Activated CD4-positive, alpha-beta T cell treated with anti-CD3 and anti-CD28 coated beads, Interleukin-2, amount 50 U/mL, for 16 hours (primary cell): ENCODE measurements at places on chromosomes 7 and 10.

DNA sequence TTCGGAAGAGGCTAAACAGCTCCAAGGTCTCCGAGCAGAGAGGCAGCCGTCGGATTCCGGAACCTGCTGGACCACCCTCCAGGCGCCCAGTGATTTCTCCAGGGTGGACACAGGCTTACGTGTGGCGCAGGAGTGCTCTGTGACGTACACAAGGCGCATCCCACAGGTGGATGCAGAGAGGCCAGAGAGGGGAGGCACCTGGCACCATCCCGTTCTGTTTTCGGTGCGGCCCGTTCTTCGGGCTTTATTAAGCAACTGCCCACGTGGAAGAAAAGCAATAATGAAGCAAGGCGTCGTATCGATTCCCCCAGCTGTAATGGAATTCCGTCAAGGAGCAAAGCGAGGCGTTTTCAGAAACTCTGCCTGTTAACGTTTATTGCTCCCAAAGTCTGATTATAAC, 163.6 kb downstream of the PTPRN2 start:
- DNase-seq, result no peak

DNA sequence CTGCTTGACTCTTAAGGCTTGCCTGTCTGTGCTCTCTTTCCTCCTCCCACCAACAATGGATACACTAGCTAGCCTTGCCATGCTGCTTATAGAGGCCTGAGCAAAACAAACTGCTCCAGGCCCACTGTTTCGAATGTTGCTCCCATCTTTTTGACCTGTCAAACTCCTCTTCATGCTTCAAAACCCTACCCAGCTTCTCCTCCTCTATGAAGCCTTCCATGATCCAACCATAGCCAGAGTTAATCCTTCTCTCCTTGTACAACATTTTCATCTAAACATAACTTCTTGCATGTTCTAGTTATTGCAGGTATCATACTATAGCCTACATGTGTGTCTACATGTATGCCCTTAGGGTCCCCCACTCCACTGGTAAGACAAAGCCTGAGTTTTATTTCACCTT, 426.7 kb upstream of the MGMT start:
- no peak for DNase-seq

GRCh38 chr10:130300608-130301020, 164.4 kb downstream of the GLRX3 start:
- no peak for DNase-seq

GRCh38 chr7:111744501-111745155, 182.3 kb upstream of the IMMP2L start:
- DNase-seq, result no peak

DNA sequence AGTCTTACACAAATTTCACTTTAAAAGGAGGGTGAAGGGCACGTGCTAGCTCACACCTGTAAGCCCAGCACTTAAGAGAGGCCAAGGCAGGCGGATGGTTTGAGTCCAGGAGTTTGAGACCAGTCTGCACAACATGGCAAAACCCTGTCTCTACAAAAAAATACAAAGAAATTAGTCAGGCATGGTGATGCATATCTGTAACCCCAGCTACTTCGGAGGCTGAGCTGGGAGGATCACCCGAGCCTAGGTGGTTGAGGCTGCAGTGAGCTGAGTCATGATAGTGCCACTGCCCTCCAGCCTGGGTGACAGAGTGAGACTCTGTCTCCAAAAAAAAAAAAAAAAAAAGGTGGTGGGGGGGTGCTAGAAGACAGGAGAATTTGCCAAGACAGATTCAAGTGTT, 237.3 kb upstream of the KLF14 start:
- peak; percentile 90 for DNase-seq

DNA sequence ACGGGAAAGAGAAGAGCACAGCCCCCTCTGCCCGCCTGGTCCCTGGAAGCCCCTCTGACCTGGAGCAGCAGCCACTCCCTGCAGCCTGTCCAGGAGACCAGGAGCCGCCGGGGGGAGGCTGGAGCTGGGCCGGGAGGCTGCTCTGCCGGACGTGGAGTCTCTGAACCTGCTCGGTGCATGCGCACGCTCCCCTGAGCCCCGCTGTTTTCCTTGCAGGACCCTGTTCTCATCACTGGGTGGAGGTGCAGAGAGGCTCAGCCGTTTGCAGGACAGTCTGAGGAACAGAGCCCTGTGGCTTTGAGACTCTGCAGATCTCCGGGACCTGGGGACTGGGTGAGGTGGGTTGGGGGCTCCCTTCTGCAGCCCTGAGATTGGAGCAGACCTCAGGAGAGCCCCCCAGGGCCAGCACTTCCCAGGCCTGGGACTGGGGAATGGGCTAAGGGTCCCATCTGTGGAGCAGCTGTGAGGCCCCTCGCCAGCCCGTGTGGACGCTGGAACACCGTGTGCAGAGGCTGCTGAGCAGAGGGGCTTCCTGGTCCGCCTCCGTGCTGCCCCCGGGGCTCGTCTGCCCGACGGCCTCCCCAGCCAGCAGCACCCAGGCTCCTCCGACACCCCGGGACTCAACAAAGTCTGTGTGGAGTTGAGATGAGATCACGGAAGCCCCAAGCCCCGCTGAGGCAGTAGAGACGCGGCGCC, 48.5 kb upstream of the ADGRA1 start:
- DNase-seq, result no peak

- DNase-seq, result no peak
Measured at GRCh38 chr10:69179089-69179742, 818 bp upstream of the SUPV3L1 start.

DNA sequence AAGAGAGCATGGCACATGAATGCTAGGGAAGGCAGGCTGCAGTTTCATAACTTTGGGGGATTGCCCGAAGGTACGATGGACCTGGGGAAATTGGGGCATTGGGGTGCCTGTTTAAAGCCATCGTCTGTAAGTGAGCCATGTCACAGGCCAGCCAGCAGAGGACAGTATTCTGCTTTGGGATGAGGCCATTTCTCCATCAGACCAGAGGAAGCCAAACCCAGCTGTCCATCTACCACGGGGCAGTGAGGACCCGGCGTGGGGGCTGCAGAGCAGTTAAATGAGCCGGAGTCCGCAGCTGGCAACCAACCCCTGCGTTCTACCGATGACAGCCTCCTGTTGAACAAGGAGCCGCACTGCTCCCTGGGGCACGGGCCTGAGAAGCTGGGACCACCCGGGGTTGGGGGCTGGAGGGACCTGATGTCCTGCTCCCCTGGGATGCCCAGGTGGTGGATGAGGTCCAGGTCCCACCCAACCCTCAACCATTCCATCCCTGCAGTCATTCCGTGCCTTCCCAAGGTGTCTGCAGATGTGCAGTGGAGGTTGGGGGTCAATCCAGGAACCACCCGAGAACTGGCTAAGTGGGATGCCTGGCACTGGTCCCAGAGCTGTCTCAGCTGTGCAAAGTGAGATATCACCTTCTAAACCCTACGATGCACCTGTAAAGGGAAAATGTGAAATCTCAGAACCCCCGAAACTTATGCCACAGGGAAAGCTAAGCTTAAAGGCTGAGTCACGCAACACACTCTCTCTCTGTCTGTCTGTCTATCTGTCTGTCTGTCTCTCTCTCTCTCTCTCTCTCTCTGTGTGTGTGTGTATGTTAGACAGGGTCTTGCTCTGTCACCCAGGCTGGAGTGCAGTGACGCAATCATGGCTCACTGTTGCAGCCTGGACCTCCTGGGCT, 12.1 kb upstream of the RHBDD2 start:
- peak; percentile 54 for DNase-seq

DNA sequence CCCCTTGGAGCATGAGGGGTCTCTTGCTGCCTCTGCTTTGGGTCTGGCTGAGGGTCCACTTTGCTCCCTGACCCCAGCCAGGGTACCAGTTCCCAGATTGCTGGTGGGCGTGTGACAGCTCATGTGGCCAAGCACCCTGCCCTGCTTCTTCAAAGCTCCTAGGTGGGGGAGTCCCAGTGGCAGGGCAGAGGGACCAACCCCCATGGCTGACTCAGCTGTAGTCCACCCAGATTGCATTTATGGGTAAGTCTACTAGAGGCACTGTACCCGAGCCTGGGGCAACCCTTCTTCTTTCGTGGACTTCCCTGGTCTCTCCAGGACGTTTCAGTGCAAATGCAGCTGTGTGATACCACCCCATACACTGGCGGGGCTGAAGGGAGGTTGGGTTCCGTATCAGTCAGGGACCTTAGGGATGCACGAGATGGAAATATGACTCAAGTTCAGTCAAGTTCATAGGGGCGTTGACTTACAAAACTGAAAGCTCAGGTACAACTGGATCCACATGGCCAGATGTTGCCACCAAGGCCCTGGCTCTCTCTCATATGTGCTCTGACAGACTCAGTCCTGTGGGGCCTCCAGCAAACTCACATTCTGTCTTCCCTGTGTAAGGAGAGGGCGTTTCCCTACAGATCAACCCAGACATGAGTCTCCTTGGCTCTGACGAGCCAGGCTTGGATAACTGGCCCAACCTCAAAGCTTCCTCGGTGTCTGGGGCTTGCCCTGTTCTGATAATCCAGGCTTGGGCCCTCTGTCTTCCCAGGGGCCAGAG, 13.6 kb downstream of the PTPRE start:
- DNase-seq, result no peak

DNA sequence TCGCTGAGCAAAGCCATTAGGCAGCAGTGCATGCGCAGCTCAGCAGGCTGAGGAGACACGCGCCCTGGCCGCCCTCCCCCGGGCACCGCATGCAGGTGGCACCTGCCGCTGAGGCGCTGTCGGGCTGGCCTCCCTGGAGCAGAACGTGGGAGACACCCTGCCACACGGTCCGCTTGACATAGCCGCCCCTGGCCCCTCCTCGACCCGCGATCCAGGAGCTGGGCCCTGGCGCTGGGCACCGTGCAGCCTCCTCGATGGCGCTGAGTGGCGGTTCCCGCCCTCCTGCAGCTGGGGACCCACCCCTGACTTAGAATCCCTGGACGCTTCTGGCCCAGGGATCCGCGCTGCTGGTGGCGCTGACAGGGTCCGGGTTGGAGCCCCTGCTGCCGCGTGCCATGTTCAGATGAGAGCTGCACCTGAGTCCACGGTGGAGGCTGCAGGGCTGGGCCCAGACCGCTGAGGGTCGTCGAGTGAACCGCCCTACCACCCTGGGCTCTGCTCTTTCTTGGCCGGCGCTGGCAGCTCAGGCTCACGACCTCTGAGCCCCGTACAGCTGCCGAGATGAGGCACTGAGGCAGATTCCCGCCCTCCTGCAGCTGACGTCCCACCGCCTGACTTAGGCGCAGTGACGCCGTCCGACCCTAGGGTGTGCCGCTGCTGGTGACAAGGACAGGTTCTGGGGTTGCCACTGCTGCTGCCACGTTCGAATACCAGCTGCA, 116.8 kb downstream of the OR13A1 start:
- DNase-seq, result no peak

GRCh38 chr7:23175938-23176337, 5.9 kb upstream of the NUP42 start:
- DNase-seq, result no peak

- DNase-seq, result no peak
Measured at GRCh38 chr7:4159761-4160554, 522.1 kb upstream of the FOXK1 start.

- DNase-seq, result peak; percentile 8
Measured at GRCh38 chr7:99674995-99675742, 4.6 kb downstream of the CYP3A5 start.

GRCh38 chr7:48289656-48290055, 118.4 kb downstream of the ABCA13 start:
- no peak for DNase-seq
